Stimulated activated CD8-positive, alpha-beta memory T cell treated with anti-CD3 and anti-CD28 coated beads, Interleukin-15, amount 100 ng/mL, for 48 hours (primary cell): ENCODE measurements at places on chromosomes 11 and 22.
A peak's percentile ranks its signal among the peaks of the same experiment; 100 is the strongest.

DNA sequence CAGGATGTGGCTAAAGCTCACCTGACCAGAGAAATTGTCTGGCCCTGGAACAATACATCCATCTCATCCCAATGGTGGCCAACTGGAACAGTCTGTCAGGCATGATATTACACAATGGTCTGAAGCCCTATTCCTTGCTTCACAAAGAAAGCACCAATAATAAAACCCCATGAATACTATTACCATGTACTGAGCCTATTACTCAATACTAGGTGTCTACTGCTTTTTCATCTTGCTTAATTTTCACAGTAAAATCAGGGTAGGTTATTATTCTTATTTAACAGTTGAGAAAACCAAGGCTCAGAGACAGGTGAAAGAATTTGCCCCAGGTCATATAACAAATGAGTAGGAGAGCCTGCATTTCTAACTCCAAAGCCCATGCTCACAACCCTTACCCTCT lies 68.9 kb upstream of the CAPRIN1 start:
- DNase-seq, result no peak

DNA sequence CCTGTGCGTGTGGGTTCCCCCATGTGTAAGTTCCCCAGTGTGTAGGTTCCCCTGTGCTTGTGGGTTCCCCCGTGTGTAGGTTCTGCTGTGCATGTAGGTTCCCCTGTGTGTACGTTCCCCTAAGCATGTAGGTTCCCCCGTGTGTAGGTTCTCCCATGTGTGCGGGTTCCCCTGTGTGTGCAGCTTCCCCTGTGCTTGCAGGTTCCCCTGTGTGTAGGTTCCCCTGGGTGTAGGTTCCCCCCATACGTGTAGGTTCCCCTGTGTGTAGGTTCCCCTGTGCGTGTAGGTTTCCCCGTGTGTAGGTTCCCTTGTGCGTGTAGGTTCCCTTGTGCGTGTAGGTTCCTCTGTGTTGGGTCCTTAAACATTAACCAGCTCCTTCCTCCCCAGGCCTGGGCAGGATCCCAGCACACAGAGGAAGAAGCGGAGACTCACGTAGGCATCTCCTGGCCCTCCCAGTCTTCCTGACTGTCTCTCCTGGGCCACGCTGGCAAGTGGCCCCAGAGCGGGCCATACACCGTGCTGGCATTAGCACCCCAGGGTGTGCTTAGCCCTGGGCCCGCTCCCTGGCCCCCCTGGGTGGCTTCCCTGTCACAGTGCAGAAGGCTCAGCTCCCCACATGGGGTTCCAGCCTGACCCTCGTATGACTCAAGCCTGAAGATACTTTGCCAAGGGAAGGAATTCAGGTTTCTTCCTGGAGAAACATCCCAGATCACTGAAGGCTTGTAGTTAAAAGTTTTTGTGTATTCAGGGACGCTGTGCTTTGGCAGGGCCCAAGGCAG lies 2.8 kb upstream of the GRAMD4 start:
- no peak for DNase-seq

GRCh38 chr11:126646701-126647557 lies 291.4 kb downstream of the ST3GAL4 start:
- DNase-seq, result no peak

DNA sequence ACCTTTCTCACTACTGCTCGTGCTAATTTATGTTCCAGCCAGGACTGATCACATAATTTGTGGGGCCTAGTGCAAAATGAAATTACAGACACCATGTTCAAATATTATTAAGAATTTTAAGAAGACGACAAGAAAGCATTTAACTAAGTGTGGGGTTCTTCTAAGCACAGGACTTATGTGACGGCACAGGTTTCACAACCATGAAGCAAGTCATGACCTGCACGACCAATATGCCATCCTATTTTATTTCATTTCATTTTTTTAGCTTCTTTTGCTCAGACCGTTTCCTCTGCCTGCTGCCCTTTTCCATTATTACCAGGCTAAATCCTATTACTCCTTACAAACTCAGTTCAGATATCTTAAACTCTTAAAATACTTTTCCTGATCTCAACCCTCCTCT lies 462.5 kb downstream of the AASDHPPT start:
- DNase-seq, result no peak

GRCh38 chr11:74680703-74681531 lies 50.3 kb downstream of the CHRDL2 start:
- DNase-seq, result no peak

GRCh38 chr11:123083623-123084029 lies 21.7 kb upstream of the HSPA8 start:
- no peak for DNase-seq

DNA sequence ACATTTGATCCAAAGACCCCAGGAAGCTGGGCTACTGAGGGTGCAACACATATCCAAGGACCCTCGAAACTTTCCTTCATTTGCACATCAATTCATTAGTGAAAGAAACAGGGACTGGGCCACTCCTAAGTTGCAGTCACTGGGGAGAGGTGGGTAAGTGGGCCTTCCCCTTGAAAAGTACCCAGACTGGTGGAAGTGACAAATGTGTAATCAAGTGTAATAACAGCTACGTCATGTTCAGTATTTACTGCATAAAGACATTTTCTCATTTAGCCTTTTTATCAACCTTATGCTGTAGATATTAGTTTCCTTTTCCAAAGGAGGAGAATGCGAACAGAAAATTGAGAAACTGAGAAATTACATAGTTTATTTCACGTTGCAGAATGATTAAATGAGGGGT lies 101.9 kb upstream of the OLFML1 start:
- DNase-seq, result no peak

DNA sequence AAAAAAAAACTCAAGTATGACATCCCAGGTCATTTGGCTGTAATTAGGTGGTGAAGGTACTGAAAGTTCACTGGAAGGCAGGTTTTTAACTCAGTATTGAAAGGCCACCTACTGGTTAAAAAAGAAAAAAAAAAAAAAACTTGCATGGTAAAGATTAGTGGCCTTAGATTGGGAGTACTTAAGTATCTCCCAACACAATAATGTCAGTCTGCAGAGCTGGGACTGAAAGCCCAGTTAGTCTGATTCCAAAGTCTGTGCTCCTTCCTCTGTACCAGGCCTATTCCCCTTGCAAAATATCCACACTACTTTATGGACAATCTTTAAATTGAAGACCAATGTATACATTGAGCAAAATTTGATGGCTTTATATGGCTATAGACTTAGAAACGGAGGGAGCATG lies 85.5 kb downstream of the NOX4 start:
- no peak for DNase-seq

- no peak for DNase-seq
These were observed 3.8 kb downstream of the YAP1 start for GRCh38 chr11:102114032-102114431.

- DNase-seq, result no peak
These were observed 53.9 kb downstream of the MN1 start for GRCh38 chr22:27747396-27748221.

GRCh38 chr11:3051196-3052108 lies 5.8 kb downstream of the CARS1 start:
- DNase-seq, result no peak

- no peak for DNase-seq
These were observed 89.1 kb upstream of the CRYBB3 start for GRCh38 chr22:25110596-25110845.

- DNase-seq, result no peak
These were observed 345.4 kb downstream of the BUD13 start for GRCh38 chr11:116427337-116427902.

GRCh38 chr11:128695539-128696221 lies 1.8 kb downstream of the FLI1 start:
- no peak for DNase-seq

DNA sequence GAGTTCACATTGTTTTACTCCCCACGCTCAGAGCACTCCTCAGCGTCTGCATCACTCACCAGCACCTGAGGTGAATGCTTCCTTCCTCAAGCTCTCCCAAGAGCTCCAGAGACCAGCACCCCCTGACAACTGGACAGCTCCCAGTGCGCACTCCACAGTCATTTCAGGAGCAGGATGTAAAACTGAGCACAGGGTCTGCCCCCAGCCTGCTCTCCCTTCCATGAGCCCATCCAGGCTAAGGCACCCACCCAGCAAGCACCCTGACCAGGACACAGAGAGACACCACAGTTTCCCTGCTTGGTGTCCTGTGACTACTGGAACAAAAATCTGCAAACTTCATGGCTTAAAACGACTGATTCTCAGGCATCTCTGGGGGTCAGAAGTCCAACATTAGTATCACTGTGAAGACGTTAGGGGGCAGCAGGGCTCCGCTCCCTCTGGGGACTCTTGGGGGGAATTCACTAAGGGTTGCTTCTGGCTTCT lies 3.3 kb downstream of the SCGB1D2 start:
- no peak for DNase-seq

DNA sequence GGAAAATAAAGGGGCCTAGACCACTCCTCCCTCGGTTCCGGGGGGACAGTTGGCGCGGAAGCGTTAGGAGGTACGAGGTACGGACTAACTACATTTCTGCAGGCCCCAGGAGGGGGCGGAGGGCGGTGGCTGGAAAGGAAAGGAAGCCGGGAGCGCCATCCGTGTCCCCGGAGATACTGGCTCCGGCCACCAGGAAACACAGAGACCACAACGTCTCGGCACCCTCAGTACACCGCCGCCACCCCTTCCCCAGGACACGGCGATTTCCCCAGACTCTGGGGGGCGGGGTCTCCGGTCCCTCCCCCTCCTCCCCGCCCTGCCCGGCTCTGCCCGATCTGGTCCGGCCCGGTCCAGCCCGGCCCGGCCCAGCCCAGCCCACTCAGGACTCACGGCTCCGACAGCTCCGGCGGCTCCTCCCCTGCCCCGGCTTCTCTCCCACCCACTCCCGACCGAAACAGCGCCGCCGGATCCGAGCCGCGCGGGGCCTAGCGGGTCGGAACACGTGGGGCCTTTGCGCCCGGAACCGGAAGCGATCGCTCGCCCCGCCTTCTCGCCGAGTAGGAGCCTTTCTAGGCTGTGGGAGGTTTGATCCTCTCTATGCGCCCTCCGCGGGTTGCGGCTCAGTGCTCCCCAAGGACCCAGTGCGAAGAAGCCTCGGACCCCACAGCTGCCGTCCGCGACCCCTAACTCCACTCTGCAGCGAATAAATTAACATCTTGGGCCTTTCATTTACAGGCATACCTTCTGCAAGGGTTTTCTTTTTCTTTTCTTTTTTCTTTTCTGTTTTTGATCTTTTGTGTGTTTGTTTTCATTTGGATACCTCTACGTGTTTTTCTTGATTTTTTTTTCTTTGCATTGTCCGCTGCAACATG lies at the start of gene ZNF202:
ZNF202 (minus strand) TSS at position 502 of the 872 bp plus-strand sequence. CDS start 10,772 bp downstream, outside the sequence.
- DNase-seq, result peak; percentile 83

DNA sequence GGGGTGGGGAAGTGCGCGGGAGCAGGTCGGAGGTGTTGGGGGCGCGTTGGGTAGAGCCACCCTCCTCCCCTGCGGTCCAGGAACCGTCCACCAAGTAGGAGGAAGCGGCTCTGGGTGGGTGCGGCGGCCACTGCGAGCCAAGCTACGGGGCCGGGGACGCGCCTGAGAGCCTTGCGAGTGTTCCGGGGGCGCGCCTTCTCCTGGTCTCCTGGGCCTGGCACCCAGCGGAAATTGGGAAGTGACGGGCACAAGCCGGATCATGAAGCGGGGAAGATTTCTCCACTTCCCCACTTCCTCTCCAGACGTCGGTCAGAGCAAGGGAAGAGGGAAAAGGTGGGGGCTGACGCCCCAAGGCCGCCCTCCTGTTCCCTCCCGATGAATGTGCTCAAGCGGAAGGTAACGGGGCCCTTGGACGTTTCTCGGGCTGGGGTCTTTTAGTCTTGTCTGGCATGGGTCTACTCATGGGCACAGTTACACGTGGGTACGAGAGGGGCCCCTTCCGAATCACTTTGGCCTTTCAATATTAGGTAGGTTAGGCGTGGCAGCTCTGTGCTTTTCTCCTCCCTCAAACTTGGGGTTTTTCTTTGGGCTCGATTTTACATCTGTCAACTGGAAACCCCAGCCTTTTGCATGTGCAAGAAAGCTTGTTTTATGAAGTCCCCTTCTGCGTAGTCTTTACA lies 865 bp downstream of the RBM14 start:
- DNase-seq, result no peak

GRCh38 chr11:33377412-33378370 lies 120.5 kb downstream of the HIPK3 start:
- DNase-seq, result no peak

GRCh38 chr11:67449116-67449844 lies 3.2 kb downstream of the GPR152 start:
- DNase-seq, result no peak

DNA sequence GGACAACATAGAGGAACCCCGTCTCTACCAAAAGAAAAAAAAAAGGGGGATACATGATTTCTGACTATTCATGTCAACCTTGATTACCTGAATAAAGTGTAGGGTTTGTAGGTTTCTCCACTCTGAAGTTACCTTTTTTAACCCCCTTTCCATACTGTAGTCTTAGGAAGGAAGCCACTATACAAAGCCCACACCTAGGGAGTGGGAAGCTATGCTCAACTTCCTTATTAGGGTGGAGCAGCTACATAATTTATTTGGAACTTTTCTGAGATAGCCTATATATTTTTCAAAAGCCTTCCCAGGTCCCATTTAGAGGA lies 582 bp upstream of the ATP6V1E1 start:
- no peak for DNase-seq

DNA sequence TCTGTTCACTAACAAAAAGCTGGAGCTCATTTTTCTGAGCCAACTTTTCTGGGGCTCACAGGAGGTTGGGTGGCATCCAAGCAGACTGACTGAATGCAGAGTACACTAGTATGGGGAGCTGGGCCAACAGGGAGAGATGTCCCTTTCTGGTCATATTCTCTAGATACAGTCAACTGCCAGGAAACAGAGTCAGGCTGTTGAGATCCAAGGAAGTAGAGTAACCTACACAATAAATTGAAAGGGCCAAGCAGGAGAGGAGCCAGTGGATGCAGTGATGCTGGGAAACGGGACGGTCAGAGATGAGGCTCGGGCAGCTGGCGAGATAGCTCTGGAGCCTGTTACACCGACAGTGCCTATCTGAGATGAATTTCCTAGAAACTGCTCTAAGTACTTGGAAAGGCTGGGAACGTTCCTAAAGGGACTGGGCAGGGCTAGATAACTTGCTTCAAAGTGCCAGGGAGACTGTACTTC lies 71.1 kb downstream of the LARGE2 start:
- DNase-seq, result no peak

DNA sequence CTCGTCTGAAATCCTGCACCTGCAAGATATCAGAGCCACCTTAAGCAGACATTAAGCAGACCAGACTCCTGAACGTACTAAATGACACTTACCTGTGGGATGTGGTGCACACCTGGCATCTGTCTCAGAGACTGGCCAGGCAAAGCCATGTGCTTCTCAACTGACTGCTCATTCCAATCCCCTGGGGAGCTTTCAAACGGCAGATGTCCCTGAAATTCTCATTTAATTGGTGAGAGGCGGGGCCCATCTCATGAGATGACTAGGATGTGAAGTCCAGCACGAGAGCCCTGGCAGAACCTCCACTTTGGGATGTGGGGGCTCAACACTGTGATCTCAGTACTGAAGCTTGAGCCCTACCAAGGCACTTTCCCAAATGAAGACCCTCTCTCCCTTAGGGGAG lies 84.9 kb upstream of the HMGXB4 start:
- DNase-seq, result no peak

- peak; percentile 52 for DNase-seq
These were observed at the start of gene RPS6KA4 for GRCh38 chr11:64358907-64359711. Gene RPS6KA4 (plus strand): TSS chr11:64359162. CDS start chr11:64359236, 74 bp downstream.
